ENCODE measurements at places on chromosomes 6 and 20. TPM values are rescaled to one million over a fixed set of nuclear protein-coding genes. Genes with fewer than 3 reads are reported as not detected.

The HLA-DRB1 gene
- 0.09 TPM for total RNA-seq

The TMEM14A gene
- total RNA-seq: 22.8 TPM

The PLN gene
- not detected for total RNA-seq

The SLC32A1 gene
- total RNA-seq: not detected

The HLA-G gene
- total RNA-seq: not detected

The BPIFB4 gene
- not detected for total RNA-seq

The CCM2L gene
- 13.1 TPM for total RNA-seq

The HCK gene
- total RNA-seq: not detected

The PLCB4 gene
- 1.8 TPM for total RNA-seq

The KCNG1 gene
- 8.6 TPM for total RNA-seq

The TMEM74B gene
- 1.6 TPM for total RNA-seq

The MAP3K7 gene
- total RNA-seq: 23.4 TPM

The SLC12A5 gene
- total RNA-seq: 0.63 TPM

The MAPK13 gene
- 4.1 TPM for total RNA-seq

The PTGIS gene
- 1.5 TPM for total RNA-seq

The C20orf202 gene
- not detected for total RNA-seq

The ITCH gene
- 61.3 TPM for total RNA-seq

The PAX1 gene
- total RNA-seq: not detected

The PLEKHG1 gene
- total RNA-seq: 19.3 TPM

The CCN2 gene
- 276 TPM for total RNA-seq

The DSP gene
- total RNA-seq: under 0.01 TPM

The PRICKLE4 gene
- total RNA-seq: 1.3 TPM

The AGER gene
- total RNA-seq: 0.36 TPM

The ZKSCAN3 gene
- total RNA-seq: 6.1 TPM

The TP53TG5 gene
- not detected for total RNA-seq

The HLA-DOB gene
- not detected for total RNA-seq

The TFAP2D gene
- not detected for total RNA-seq

The RIMS4 gene
- total RNA-seq: not detected

The SYNGAP1 gene
- 1.6 TPM for total RNA-seq

All from endothelial cell of coronary artery (primary cell).